Stimulated activated CD8-positive, alpha-beta memory T cell treated with anti-CD3 and anti-CD28 coated beads, Interleukin-2, amount 100 ng/mL, for 1 hour (primary cell): ENCODE measurements at places on chromosomes 6 and 20.

- DNase-seq, result no peak
Observed at GRCh38 chr20:1844325-1845162, 50.7 kb upstream of the SIRPA start.

DNA sequence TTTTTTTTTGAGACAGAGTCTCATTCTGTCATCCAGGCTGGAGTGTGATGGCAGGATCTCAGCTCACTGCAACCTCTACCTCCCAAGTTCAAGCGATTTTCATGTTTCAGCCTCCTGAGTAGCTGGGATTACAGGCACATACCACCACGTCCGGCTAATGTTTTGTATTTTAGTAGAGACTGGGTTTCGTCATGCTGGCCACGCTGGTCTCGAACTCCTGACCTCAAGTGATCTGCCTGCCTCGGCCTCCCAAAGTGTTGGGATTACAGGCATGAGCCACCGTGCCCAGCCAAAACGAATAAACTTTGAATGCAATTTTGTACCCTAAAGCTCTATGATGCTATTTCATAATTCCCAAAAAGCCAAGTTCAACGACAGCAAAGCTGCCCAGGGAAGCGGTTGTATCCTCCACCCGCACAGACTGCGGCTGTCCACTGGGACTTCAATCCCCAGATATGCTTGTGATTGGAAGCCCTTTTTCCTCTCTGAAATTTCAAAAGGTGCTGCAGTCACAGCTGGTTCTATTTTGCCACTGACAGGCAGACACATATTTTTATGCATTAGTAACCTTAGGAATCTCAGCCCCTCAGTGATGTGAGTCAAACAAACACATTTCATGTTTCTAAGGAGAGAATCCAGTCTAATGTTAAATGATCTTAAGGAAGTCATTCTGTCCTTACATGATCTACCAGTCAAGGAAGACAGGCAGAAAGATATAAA lies 8.7 kb upstream of the RAMACL start:
- DNase-seq, result no peak

GRCh38 chr6:129248946-129249345 lies 366.0 kb downstream of the LAMA2 start:
- DNase-seq, result no peak

DNA sequence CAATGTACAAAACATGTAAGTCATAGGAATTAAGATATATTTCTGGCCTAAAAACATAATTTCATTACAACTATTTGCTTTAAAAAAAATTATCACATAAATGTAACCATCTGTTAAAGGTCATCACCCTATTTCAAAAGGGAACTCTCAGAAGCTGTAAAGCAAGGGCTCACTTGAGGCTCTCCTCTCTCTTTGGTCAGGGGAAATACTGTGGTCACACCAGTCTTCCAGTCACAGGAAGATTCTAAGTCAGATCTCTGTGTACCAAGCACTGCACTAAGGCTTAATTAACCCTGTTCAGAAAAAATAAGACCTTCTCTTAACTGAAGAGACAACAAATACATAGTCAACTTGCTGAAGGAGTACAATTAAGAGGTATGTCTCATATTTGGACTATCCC lies 75.6 kb downstream of the MMS22L start:
- no peak for DNase-seq

- DNase-seq, result no peak
Observed at GRCh38 chr6:131923356-131923755, 27.8 kb downstream of the CCN2 start.

DNA sequence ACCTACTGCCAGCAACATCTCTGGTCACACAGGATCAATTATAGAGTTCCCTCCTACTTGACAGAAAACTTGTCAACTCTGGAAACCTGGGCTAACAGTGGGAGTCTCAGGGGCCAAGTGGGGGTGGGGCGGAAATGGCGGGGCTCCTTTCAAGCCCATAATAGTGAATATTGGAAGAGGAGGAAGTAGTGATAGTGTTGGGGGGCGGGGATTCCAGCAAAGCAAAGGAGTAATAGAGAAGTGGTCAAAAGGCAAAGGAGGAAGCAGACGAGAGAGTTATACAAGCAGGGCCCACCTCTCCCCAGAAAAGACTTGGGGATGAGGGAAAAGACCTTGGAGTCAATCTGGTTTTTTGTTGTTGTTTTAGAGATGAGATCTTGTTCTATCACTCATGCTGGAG lies 2.1 kb downstream of the DEF6 start:
- no peak for DNase-seq

- DNase-seq, result no peak
Observed at GRCh38 chr20:58568483-58569240, 53.5 kb upstream of the APCDD1L start.

DNA sequence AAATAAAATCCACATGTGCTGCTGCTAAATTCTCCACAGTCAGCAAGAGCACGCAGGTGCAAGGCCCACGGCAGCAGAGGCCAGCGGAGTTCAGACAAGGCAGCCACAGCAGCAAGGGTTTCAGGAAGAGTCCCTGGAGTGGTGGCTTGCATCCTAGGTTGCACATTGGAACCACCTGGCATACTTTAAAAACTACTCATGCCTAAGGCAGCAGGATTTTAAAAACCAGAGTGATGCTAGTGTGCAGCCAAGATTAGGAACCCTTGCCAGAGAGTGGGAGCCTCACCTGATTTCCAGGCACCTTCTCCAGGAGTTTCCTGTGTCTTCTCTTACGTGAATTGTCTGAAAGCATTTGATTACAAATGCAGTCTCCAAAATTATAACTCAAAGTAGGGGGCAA lies 104.0 kb upstream of the GPR6 start:
- no peak for DNase-seq

- no peak for DNase-seq
Observed at GRCh38 chr6:169499848-169500247, 202.0 kb downstream of the WDR27 start.

DNA sequence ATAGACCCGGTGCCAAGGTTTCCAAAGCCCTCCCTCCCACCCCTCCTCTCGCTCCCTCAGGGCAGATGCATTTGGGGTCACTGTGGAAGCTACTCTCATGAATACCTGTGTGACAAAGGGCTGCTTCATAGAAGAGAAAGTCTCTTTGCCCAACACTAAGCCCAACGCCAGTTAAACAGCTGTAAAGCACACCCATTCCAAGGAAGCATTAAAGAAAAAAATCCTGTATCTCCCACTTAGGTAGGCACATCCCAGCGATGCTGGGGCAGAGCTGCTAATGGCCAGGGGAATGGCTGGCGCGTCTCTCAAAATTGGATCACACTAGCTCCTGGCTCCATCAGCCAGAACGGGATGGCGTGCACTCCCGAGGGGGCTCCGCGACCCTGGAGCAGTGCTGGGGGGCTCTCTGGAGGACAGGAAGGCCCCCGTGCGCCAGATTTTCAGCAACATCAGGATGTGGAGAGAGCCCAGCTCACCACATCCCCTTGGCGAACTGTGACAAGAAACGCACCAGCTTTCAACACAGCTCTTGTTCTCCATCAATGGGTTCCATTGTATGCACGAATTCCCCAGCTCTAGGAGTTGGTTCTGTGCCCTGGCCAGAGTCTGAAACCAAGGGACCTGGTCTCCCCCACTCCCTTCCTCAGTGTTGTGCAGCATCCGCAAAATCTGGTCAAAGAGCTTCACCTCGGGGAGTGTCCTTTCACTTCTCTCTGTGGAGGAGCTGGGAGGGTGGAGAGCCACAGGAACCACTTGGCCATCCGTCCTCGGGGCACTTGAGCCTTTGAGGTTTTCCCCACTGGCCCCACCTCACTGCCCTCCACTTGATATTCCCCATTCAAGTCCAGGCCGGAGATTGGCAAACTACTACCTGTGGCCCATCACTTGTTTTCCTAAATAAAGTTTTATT lies 74.1 kb downstream of the TFAP2C start:
- no peak for DNase-seq

GRCh38 chr6:167744681-167745669 lies 81.7 kb upstream of the AFDN start:
- DNase-seq, result no peak

DNA sequence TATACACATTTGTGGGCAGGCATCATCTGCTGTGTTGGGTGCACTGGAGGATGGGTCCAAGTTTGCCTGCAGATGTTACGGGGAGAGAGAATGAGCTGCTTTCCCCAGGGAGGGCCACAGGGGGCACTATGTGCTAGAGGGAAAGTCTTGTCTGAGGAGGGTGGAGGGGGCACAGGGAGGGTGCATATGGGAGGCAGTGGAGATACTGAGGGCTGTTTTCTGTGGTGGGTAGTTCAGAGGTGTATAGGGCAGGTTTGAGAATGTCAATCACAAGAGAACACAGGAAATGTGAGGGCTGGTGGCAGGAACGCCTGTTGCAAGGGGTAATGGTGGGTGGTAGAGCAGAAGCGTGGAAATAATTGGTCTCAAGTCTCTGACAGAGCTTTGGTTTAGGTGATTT lies 7.7 kb upstream of the PTPRA start:
- DNase-seq, result no peak

DNA sequence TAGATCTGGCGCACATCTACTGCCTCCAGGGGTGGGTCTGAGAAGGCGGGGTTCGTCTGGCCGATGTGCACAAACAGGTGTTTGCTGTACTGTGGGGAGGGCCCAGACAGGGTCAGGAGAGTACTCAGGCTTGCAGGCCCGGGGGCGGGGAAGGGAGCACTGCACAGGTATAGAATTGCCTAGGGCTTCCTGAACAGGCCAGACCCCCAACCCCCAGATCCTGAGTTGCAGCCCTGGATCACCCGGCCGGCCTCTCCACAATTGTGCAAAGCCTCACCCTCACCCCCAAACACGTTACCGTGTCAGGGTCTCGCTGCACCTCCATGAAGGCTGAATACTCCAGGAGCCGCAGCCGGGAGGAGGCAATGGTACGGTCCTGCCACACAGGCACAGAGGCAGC lies 7.8 kb downstream of the RPL10A start:
- DNase-seq, result no peak

- DNase-seq, result no peak
Observed at GRCh38 chr20:47781632-47782031, 3.6 kb downstream of the SULF2 start.
